ENCODE measurements at places on chromosomes 12 and 14.

GRCh38 chr12:78442454-78442801, 422.1 kb upstream of the SYT1 start:
- DNase-seq = no peak

DNA sequence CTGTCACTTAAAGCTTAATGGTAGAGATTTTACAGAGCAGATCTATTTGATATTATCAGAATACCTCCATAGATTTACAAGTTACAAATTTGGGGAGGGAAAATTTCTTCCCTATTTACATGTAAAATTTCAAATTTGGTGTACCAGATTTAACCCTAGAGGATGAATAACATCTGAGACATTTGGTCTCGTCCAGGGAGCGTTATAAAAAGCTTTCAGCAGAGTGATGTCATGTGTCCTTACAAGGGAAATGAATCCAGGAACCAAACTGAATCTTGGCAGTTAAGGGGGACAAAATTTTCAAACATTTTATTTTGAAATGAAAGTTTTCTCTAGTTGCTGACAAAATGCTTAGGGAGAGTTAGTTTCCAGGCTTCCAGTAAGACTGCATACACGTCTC, 4.5 kb upstream of the CDK17 start:
- DNase-seq = no peak

GRCh38 chr12:88111074-88111652, 30.7 kb downstream of the CEP290 start:
- no peak for DNase-seq

DNA sequence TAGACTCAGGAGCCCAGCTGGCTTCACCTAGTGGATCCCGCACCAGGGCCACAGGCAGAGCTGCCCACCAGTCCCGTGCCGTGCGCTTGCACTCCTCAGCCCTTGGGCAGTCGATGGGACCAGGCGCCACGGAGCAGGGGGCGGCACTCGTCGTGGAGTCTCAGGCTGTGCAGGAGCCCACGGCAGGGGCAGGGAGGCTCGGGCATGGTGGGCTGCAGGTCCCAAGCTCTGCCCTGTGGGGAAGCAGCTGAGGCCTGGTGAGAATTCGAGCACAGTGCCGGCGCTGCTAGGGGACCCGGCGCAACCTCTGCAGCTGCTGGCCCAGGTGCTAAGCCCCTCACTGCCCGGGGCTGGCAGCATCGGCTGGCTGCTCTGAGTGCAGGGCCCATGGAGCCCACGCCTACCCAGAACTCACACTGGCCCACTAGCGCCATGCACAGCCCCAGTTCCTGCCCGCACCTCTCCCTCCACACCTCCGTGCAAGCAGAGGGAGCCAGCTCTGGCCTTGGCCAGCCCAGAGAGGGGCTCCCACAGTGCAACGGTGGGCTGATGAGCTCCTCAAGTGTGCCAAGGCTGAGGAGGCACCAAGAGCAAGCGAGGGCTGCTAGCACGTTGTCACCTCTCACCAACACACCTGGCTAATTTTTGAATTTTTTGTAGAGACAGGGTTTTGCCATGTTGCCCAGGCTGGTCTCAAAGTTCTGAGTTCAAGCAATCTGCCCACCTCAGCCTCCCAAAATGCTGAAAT, 116.1 kb downstream of the SPTSSA start:
- no peak for DNase-seq

- DNase-seq = no peak
Observed at GRCh38 chr14:90535556-90536090, 138.8 kb downstream of the CALM1 start.

GRCh38 chr12:49806321-49806813, 21.8 kb downstream of the NCKAP5L start:
- no peak for DNase-seq

- DNase-seq = no peak
Observed at GRCh38 chr12:103288016-103288415, 207.8 kb downstream of the C12orf42 start.

DNA sequence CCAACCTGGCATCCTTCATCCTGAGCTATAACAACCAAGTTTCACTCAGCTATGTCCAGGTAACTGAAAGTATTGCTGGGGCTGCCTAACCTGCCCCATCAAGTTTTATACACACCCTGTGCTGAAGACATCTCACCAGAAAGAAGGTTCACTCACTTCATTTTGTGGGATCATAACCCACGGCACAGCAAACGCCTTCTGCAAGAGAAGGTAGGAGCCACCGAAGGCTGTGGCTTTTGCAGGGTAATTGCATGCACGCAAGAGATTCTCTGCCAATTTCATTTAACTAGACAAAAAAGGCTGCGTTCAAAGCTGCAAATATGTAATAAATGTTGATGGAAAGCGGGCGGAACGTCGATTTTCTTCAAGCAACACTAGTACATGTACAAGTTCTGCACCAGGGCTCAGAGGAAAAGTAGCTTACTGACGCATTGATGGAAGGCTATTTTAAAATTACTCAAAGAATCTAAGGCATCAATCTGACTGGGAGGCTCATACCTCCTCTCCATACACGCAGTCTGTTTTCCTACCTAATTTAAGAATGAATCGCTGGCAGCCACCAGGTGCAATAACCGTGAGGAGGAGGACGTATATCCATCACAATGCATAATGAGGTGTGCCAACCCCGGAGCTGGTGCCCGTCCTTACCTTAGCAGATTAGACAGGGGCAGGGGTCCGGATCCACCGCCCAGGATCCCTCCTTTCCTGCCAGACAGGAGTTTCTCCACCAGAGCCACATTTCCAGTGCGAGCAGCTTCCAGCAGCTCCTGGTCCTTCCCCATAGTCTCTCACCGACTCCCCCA, 1.1 kb downstream of the ANKS1B start:
- DNase-seq = no peak

DNA sequence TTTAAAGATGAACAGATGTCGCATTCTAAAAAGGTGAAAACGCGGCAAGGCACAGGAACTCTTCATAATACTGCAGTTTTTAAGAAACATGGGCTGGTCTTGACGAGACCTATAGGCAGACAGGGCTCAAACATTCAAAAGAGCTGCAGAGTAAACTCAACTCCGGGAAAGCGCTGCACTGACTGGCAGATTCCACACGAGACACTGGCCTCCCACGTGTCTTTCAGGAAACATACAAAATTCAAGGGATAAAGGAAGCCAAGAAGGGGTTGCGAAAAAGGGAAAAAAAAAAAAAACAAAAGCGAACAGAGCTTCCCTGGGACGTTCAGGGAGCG, 614 bp upstream of the ARF6 start:
- DNase-seq = peak; percentile 20

GRCh38 chr12:42129595-42130204, 15.0 kb downstream of the GXYLT1 start:
- DNase-seq = no peak

DNA sequence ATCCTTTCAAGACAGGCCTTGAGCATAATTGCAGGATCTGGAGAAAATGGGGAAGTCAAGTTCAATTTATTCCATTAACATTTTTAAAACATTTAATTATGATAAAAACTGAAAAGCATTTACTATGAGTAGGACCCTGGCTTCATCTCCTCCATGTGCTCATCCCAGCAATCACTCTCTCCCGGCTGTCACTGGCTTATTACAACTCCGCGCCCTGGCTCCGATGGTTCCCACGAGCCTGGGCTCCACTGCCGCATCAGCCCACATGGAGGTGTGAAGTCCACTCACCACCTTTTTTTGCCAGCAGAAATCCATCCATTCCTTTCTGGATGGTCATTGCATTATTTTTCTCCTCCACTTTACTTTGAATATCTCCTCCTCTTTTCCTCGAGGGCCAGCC, 194.4 kb downstream of the EMP1 start:
- no peak for DNase-seq

- DNase-seq = no peak
Observed at GRCh38 chr14:38718519-38718918, 384.5 kb downstream of the SEC23A start.

- DNase-seq = no peak
Observed at GRCh38 chr12:80698847-80699542, 8.4 kb upstream of the MYF6 start.

GRCh38 chr14:76531085-76531484, 155.1 kb downstream of the ESRRB start:
- DNase-seq = no peak

DNA sequence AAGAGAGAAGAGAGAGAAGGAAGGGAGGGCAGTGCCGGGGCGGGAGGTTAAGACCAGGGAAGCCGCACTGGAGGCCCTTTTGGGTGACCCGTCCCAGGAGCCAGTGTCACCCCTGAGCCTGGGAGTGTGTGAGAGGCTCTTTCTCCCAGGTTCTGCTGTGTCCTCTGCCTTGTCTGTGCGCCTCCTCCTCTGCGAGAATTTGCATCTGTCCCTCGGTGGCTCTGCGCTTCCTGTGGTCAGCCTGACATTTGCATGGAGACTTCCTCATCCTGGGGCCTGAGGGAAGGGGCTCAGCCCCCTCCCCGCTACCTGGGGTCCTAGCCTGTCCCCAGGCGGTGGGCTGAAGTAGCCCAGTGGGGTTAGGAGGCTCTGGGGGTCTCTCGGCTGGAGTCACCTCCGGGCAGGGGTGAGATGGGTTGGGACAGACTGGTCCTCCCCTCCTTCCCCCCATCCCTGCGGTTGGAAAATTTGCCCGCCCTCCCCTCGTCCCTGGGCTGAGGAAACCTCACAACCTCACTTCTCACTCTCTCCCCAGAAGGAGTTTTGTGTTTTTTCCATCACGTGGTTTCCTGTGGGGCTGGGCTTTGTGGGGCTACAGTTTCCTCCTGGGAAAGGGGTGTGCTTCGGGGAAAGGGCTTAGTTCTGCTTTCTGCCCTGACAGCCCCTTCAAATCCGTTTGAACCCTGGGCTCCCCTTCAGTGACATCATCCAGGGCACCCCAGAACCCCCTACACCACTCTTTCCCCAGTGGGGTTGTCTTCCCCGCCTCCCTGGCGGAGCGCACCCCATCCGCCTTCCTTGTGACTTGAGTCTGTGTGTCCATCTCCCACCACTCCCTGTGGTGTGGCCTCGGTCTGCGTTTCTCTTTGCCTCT, 2.5 kb downstream of the PTPN6 start:
- DNase-seq = peak; percentile 83

- DNase-seq = no peak
Observed at GRCh38 chr12:78966926-78967325, 102.4 kb downstream of the SYT1 start.
